ENCODE measurements at places on chromosomes 6 and 20.

DNA sequence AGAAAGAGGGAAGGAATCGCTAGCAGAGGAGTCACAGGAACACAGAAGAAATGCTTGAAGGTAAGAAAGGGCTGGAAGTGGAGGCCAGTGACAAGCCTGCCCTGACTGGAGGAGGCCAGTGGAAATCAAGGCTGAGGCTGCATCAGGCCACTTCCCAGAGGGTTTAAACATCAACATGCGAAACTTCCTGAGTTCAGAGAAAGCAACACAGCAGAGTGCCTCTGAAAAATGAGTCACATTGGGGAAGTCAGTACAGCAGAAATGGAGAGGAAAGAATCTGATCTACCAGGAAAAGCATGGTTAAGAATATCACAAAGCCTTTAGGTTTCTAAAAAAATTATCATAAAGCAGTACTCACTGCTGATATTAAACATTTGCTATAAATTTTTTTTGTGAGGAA is 23.3 kb downstream of the NAPB start:
- no peak overlapping the region for H3K4me3 ChIP-seq
- H3K36me3 ChIP-seq = peaks cover 13% of the 10 kb centered on the region
- no peak for DNase-seq
- H3K4me1 ChIP-seq = no peaks in the 10 kb centered on the region
- no peaks in the 10 kb centered on the region for H3K27me3 ChIP-seq

DNA sequence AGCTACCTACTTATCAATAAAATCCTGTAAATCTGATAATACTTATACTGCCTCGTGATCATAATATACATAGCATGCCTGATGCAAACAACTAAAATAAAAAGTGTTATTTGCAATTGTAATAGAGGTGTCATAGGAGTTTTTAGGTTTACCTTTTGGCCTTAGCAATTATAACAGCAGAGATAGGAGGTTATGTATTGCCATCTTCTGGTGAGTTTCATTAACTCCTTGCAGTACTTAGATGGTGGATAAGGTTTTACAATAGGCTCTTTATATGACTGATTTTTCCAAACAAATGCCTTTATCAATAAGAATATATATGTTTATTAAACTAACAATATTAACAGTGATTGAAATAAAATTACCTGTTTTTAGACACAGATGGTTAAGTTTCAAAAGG is 27.8 kb upstream of the MYCT1 start:
- H3K36me3 ChIP-seq = no peaks in the 10 kb centered on the region
- H3K27ac ChIP-seq = no peak overlapping the region
- no peak for DNase-seq
- H3K4me1 ChIP-seq = no peaks in the 10 kb centered on the region
- no peak overlapping the region for H3K4me3 ChIP-seq
- no peaks in the 10 kb centered on the region for H3K27me3 ChIP-seq

- no peak overlapping the region for H3K27ac ChIP-seq
- H3K4me3 ChIP-seq = no peak overlapping the region
- H3K36me3 ChIP-seq = no peaks in the 10 kb centered on the region
- no peak for DNase-seq
- H3K27me3 ChIP-seq = no peaks in the 10 kb centered on the region
Measured at GRCh38 chr6:122803171-122803661, 14.2 kb downstream of the SMPDL3A start.

GRCh38 chr20:60306551-60306950 is 348.3 kb downstream of the CDH26 start:
- H3K4me3 ChIP-seq = no peak overlapping the region
- H3K27me3 ChIP-seq = no peaks in the 10 kb centered on the region
- H3K27ac ChIP-seq = no peak overlapping the region

GRCh38 chr6:29589423-29590048 is 4.6 kb downstream of the OR2H2 start:
- H3K4me3 ChIP-seq = no peak overlapping the region
- DNase-seq = peak; percentile 49
- no peaks in the 10 kb centered on the region for H3K27me3 ChIP-seq
- no peak overlapping the region for H3K27ac ChIP-seq
- 0 out of 2 replicates have a peak, but pooled peaks cover 3% of the 10 kb centered on the region for H3K4me1 ChIP-seq

GRCh38 chr6:169098116-169098515 is 155.5 kb downstream of the THBS2 start:
- no peak for DNase-seq
- H3K4me3 ChIP-seq = no peak overlapping the region
- H3K4me1 ChIP-seq = no peaks in the 10 kb centered on the region
- no peaks in the 10 kb centered on the region for H3K27me3 ChIP-seq
- no peak overlapping the region for H3K27ac ChIP-seq

GRCh38 chr20:19322061-19322985 is 109.9 kb downstream of the SLC24A3 start:
- H3K27ac ChIP-seq = no peak overlapping the region
- H3K27me3 ChIP-seq = no peaks in the 10 kb centered on the region

GRCh38 chr6:25006565-25007001 is 70.8 kb upstream of the RIPOR2 start:
- no peak overlapping the region for H3K27ac ChIP-seq
- H3K4me1 ChIP-seq = no peaks in the 10 kb centered on the region
- no peak for DNase-seq
- no peak overlapping the region for H3K4me3 ChIP-seq

DNA sequence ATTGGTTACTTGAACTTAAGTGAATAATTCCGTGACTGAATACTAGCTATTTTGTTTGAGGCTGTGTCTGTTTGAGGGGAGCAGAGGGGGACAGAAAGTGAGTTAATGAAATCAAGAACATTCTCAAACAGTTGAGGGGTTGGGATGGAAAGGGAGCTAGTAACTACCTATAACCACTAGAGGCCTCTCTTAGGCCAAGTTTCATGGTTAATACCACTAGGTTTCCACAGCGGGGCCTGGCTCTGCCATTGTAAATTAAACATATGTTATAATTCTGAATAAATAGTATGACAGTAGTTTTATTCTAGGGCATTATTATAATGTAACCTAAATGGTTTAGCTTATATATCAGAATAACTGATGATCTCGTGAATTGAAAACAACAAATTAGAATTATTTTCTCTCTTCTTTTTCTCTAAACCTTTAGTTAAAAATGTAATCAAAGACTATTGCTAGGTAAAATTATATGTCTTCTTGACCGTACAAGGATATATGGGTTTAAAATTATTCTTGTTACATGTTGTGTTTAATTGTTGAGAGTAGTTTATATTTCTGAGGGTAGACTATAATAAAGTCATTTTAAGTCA is 108.1 kb downstream of the BCKDHB start:
- no peak overlapping the region for H3K4me3 ChIP-seq
- H3K27ac ChIP-seq = no peak overlapping the region
- peaks cover 3% of the 10 kb centered on the region for H3K4me1 ChIP-seq
- DNase-seq = no peak
- H3K36me3 ChIP-seq = peaks cover 8% of the 10 kb centered on the region

DNA sequence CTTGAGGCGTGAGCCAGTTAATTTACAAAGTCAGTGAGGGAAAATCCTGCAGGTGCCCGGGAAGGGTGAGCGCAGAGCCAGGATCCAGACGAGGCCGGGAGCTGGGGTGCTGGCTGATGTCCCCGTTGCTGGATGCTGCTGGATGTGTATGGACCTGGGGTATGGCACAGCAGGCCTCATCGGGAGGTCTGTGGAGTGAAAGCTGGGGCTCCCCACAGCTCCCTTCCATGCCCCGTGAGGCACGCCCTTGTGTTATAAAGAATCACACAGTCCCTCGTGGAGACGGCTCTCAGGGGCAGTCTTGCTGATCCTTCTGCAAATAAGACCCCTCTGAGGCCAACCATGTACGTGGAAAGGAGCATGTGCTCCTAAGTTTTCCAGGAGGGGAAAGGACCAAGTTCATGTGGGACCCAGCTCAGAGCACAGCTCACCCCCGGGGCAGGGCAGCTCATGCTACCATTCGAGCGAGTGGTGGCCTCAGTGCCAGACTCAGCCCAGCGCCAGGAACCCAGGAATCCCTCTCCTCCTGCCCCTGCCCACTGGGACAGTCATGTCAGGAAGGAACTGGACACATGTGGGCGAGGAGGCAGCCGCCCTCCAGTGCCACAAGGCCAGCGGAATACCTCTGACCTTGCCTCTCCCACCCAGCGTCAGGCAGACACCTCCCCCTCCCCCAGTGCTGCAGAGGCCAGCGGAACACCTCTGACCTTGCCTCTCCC is 97.5 kb downstream of the CDH4 start:
- DNase-seq = no peak
- H3K36me3 ChIP-seq = peaks cover 4% of the 10 kb centered on the region
- no peaks in the 10 kb centered on the region for H3K27me3 ChIP-seq
- H3K27ac ChIP-seq = no peak overlapping the region
- peaks cover 4% of the 10 kb centered on the region for H3K4me1 ChIP-seq
- H3K4me3 ChIP-seq = no peak overlapping the region

DNA sequence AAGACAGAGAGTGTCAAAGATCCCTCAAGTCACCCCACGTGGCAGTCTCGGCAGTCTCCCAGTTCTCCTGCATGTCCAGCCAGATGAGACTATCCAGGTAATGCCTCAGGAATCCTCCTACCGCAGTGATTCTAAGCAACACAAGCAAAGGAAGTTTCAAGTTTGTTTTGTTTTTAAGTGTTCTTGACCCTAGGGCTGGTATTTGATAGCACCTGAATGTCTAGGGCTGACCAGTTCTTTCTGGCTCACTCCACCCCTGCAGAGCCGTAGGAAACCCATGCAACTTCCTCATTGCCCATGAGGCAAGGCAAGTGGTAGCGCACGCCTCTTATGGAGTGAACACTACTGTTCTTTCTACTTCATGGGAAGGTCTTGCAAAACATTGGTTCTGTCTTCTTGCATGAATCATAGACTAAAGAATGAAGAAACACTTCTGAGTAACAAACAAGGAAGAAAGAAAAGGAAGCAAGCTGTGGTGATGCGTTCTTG is 24.8 kb upstream of the FOXQ1 start:
- no peak overlapping the region for H3K27ac ChIP-seq
- no peaks in the 10 kb centered on the region for H3K36me3 ChIP-seq
- peaks cover 4% of the 10 kb centered on the region for H3K4me1 ChIP-seq

- H3K4me3 ChIP-seq = no peak overlapping the region
- no peak overlapping the region for H3K27ac ChIP-seq
- no peaks in the 10 kb centered on the region for H3K27me3 ChIP-seq
- H3K4me1 ChIP-seq = no peaks in the 10 kb centered on the region
- DNase-seq = no peak
Measured at GRCh38 chr6:44897316-44897715, 430.8 kb upstream of the RUNX2 start.

DNA sequence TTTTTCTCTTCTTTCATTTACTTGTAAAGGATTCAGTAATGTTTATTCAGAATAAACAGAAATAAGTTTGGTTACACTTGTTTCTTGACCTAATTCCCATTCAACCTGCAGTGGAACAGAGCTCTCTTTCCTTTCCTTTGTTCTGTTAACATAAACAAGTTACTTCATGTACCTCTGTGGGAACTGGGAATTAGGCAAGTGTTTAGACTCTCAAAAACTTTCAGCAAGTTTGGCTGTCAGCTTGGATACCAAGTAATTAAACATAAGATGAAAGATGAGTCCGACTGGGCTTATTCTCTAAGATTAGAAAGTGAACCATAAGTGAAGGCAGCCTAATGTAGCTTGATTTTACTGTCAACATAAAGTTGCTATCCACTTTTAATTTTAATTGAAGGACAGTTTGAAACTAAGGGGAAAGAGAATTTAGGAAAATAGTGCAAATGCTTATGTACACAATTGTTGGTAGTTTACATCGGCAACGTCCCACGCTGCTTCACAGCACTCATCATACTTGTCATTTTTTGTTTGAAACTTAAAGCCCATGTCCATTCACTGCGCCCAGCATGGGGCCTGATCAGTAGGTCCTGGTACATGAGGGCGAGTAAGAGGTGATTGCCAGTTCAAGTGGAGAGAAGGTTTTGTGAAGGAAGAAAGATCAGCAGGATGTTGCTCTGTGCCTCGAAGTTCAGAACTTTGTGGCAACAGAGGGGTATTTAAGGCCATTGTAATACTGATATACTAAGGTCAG is 113.0 kb downstream of the PLEKHG1 start:
- H3K4me3 ChIP-seq = no peak overlapping the region
- H3K27ac ChIP-seq = no peak overlapping the region
- no peaks in the 10 kb centered on the region for H3K4me1 ChIP-seq
- H3K36me3 ChIP-seq = no peaks in the 10 kb centered on the region
- no peak for DNase-seq

- H3K27ac ChIP-seq = no peak overlapping the region
- H3K4me1 ChIP-seq = no peaks in the 10 kb centered on the region
- no peaks in the 10 kb centered on the region for H3K36me3 ChIP-seq
Measured at GRCh38 chr20:19026121-19026878, 186.1 kb upstream of the SLC24A3 start.

- H3K4me1 ChIP-seq = no peaks in the 10 kb centered on the region
- peaks cover 2% of the 10 kb centered on the region for H3K36me3 ChIP-seq
- H3K27ac ChIP-seq = no peak overlapping the region
- DNase-seq = peak; percentile 31
- H3K27me3 ChIP-seq = no peaks in the 10 kb centered on the region
- no peak overlapping the region for H3K4me3 ChIP-seq
Measured at GRCh38 chr6:30990422-30991086, 7.0 kb downstream of the MUC21 start.

DNA sequence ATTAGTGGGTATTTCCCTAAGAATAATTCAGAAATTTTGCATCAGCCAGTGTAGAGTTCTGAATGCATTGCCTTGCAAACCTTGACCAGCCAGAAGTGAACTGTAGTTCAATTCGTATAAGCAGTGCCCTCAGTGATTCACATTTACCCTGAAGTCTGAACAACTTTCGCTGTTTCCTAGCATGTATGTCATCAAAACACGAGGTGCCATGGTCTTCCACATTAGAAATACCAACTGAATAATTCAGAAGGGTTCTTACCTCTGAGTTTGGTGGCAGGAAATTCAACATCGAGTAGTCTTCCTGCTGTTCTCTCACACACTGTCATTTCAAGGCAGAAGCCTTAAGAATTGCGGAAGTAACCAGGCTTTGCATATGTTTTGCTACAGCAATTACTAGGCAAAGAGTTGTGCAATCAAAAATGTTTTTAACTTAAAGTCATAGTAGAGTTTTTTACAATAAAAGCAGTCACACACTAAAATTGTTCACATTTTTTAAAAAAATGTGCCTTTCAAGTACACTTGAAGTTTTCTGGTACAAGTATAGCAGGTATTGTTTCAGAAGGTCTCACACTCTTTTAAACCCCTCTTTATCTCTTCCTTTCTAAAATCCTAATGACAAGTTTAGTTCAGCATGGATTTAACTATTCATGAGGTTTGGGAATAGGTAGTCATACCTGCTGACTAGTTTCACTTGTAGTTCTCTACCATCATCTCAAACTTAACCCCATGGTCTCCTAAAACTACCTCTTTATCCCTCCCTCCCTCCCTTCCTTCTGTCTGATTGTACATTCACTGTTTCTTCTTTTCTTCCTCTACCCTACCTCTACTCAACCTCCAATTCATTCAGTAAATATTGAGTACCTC is 118.3 kb downstream of the STXBP5 start:
- H3K27ac ChIP-seq = no peak overlapping the region
- peaks cover 6% of the 10 kb centered on the region for H3K4me1 ChIP-seq
- no peak for DNase-seq

DNA sequence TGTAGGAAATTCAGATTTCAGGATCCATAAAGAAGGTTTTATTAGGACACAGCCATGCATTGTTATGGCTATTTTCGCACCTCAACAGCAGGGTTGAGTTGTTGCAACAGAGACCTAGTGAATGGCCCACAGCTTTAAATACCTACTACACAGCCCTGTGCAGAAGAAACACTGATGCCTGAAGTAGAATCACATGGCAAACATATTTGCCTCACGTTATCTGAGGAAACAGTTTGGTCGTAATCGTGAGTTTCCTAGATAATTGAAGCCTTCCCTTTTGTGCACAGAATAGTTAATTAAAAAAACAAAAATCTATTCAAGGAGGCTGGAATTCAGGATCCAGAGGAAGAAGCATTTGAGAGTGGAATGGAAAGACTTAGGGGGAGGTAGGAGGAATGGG is 55.1 kb downstream of the GCNT2 start:
- peaks cover 23% of the 10 kb centered on the region for H3K36me3 ChIP-seq
- H3K4me3 ChIP-seq = no peak overlapping the region
- peaks cover 14% of the 10 kb centered on the region for H3K4me1 ChIP-seq
- H3K27me3 ChIP-seq = no peaks in the 10 kb centered on the region
- no peak for DNase-seq
